EH (cell line): ENCODE measurements at places on chromosomes 2 and 18.

- DNase-seq, result no peak
Observed at GRCh38 chr2:144267239-144267638, 252.7 kb downstream of the ZEB2 start.

- DNase-seq, result no peak
Observed at GRCh38 chr2:144603334-144603733, 83.4 kb upstream of the ZEB2 start.

DNA sequence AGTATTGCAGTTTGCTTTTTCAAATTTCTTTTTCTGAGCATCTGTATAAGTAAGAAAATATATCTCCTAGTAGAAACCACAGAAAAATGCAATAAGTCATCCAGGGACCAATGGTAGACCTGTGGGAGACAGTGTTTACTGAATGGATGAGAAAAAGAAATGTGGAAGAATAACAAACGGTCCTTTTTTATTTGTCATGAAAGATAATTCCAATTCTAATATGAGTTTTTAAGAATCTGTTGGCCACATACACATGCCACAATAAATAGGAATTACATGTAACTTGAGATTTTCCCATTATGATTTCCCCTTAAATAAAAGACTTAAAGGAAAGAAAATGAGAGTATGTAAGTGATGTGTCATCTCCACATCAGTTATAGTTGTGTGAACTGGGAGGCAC lies 107.7 kb upstream of the RAB27B start:
- no peak for DNase-seq

DNA sequence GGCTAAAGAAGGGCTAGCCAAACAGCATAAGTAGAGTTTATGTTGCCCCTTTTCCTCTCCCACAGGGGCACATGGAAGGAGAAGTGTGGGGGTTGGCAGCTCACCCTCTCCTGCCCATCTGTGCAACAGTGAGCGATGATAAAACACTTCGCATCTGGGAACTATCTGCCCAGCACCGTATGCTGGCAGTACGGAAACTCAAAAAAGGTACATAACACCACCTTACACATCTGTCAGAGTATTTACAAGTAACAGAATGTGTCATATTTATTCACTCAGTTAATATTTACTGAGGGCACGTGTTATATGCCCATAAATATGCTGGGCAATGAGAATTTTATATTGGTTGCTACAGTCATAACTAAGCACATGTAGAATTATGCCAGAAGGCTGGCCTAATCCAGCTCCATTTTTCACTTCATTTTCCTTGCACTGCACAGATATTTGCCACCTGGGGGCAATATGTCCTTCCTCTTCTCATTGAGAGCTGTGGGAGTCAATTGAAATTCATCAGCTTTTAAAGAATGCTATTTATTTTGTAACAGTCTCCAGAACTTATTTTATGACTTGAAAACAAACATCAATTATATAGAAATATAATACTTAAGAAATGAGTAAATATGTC lies 150.6 kb downstream of the RTN4 start:
- DNase-seq, result peak; percentile 77

GRCh38 chr18:10397004-10397403 lies 57.4 kb upstream of the APCDD1 start:
- DNase-seq, result no peak

- DNase-seq, result peak; percentile 83
Observed at GRCh38 chr18:76450452-76451395, 44.3 kb downstream of the ZNF516 start.

DNA sequence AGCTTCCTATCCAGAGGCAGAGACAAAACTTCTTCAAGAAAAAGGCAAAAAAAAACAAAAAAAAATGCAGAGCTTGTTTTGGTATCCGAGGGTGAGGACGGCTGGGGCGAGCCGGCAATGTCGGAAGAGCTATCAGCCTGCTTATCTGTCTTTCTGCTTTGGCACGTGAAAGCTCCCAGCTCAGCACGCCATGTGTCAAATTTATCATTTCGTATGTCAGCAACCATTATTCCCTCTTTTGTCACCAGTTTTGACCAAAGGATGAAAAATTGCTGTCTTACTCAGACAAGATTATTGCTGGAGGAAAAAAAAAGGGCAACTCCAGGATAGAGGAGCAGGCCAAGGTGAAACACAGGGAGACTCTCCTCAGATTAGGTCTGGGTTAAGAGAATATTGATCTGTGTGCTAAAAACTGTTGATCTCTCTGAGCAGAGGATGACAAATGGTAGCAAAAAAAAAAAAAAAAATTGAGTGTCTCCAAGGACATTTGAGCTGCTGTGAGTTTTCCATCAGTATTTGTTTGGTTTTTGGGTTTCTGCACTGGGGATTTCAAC lies 532.0 kb upstream of the POU3F3 start:
- no peak for DNase-seq

GRCh38 chr2:95005726-95006125 lies 19.8 kb upstream of the MAL start:
- DNase-seq, result no peak

GRCh38 chr2:169042856-169043255 lies 11.7 kb upstream of the ABCB11 start:
- DNase-seq, result no peak

GRCh38 chr18:10055125-10055750 lies 141.4 kb downstream of the VAPA start:
- no peak for DNase-seq

- DNase-seq, result no peak
Observed at GRCh38 chr2:19552270-19552669, 193.8 kb upstream of the OSR1 start.

GRCh38 chr2:12008425-12009061 lies 262.1 kb downstream of the LPIN1 start:
- DNase-seq, result peak; percentile 64

GRCh38 chr2:58081000-58081399 lies 34.4 kb downstream of the VRK2 start:
- DNase-seq, result peak; percentile 4

- DNase-seq, result no peak
Observed at GRCh38 chr2:121791290-121791689, 35.8 kb downstream of the TSN start.

DNA sequence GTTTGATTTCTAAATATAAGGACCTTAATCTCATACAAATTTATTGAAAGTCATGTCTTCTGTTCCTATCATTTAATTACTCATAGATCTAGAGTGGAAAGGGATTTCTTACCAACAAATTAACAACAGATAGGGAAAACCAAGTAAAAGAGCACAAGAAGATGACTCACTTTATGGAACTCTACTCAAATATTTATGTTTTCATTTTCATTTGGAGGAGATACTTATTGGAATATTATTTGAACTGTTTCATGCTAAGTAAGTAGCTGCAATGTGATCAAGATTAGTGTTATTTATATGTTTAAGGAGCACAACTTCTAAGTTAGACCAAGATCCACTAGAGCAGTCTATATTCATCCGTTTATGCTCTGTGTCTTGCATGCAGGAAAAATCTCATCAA lies 1.3 kb downstream of the NT5C1B start:
- DNase-seq, result peak; percentile 24

GRCh38 chr2:58875436-58875835 lies 634.3 kb upstream of the FANCL start:
- no peak for DNase-seq

GRCh38 chr18:7272311-7273049 lies 41.6 kb downstream of the LRRC30 start:
- DNase-seq, result peak; percentile 61

DNA sequence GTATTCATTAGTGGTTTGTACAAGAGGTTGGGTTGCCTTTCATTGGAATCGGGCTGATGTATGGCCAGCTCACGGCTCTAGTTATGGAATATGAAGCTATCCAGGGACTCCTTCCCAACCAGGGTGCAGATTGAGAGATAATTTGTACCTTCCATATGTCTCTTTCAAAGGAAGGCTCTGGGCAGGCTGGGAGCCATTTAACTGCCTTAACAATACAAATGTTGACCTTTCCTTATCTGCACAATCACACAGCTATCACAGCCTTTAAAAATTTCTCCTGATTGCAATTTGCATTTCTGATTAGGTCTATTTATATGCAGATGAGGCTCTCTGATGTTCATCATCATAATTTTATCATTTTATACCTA lies 58.7 kb downstream of the MYO3B start:
- no peak for DNase-seq

DNA sequence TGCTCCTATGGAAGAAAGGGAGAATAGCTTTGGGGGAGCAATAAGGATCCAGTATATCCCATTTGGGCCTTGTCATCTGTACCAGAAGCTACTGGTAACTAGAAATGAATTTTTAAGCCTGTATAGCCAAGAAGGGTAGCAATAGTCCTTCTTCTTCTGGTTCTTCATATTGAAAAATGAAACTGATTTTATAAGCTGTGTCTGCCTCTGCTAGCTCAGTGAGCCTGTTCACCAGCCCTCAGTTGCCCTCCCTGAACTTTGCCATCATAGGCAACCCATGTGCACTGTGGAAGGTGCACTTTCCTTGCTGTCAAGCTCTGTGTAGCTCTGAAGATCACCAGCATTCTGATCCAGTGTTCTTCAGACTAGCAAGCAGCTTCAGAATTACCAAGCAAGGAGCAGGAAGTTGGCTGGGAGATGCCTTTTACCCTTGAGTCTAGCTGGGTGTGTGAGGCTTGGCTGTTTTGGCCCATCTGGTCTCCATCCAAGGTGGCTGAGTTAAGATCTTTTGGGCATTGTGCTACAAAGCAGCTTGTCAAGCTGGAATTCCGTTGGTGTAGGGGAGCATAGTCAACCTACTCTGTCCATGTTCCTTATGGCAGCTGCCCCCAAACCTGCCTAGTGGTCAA lies 55.8 kb upstream of the MGAT5 start:
- DNase-seq, result peak; percentile 13

GRCh38 chr18:136433-136832 lies 21.9 kb upstream of the USP14 start:
- no peak for DNase-seq

- DNase-seq, result peak; percentile 59
Observed at GRCh38 chr2:230068651-230069055, at the start of gene SLC16A14. SLC16A14 (minus strand) TSS chr2:230068924; CDS start chr2:230059352, 9,572 bp downstream.

- DNase-seq, result peak; percentile 42
Observed at GRCh38 chr18:62044490-62045000, 142.3 kb downstream of the PIGN start.

GRCh38 chr2:27977731-27978312 lies 87.3 kb downstream of the BABAM2 start:
- peak; percentile 97 for DNase-seq

DNA sequence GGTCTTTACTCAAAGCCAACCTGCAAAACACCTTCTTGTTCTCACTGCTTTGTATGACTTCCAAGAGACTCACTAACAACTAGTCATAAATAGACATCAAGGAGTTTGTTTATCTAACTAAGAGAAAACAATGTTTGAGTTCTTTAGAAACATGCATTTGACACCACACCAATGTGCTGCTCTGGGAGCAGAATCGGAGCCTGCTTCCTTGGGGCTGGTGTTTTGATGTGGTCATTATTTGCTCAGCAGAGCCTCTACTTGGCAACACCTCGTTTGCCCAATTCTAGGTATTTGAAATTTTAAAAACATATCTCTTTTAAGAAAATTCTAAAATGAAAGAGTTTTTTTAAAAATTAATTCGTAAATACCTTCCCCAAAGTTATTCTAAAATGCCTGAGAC lies 167.5 kb downstream of the BCL2 start:
- DNase-seq, result no peak

DNA sequence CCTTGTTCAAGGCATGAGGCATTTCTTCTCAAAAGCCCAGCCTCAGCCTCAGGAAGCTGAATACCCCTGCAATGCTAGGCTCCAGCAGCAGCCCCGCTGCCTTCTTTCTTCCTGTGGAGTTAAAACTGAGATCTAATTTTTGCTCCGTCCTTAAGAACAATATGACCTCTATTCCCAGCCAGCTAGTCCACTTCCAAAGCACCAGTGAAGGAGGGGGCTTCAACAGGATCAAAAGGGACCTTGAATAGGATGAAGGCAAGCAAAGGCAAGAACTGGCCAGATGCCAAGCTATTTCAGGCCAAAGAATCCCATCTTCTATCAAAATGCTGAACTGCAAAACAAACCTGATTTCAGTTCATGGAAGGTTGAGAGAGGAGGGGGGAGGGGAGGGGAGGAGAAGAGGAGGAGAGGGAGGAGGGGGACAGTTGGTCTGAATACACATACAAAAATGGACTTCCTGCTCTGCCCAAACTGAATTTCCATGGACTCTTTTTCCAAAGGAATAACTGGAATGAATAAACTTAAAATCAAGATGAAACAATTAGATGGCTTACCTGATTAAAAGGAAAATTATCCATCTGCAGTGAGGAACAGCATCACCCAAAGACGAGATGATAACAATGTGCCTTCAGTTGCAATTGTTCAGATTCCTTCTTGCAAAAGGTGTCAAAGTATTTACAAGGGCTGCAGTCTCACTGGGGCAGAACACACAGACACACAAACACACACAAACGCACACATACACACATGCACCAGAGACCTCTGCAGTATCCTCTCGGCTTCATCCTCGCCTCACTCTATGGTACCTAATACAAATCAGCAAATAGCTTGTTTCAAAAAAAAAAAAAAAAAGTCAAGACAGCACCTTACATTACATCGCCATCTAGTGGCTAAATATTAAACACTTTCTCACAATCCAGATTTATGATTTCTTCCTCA lies at the start of gene SCN1A:
Gene SCN1A, minus strand, starts transcription at position 804 of the 939 bp plus-strand sequence. CDS start 54,399 bp downstream, outside the sequence.
- DNase-seq, result peak; percentile 47

GRCh38 chr2:235516257-235516656 lies 22.4 kb downstream of the AGAP1 start:
- no peak for DNase-seq

DNA sequence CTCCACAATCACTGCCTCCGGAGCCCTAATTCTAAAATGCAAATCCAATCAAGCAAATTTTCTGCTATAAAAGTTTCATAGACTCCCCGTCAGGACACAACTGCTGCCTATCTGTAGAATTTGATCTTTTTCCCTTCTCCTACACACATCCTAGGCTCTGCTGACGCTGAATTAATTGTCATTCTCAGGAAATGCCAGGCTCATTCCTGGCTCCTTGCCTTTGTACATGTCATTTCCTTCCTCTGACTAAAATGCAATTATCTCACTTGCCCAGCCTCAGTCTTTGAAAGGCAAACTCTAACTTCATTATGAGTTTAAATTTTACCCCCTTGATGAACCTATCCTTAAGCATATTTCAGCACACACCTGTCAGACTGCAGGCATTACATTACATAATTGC lies 844.9 kb upstream of the CRIM1 start:
- no peak for DNase-seq

DNA sequence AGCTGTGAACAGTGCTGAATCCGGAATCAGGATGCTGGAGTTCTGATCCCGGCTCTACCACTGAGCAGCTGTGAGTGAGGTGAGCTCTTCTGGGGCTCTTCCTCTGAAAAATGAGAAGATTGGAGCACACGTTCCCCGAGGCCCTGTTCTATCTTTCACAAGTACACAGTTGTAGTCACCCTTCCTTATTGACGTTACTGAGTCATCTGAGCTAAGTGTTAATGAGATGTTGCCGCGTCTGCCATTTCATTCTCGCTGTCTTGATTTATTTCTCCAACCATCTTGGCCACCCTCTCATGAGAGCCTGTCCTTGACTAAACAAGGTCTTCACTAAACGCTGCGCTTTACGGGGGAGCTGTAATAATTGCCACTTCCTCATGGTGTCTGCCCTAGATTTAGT lies 31.9 kb upstream of the EFR3B start:
- DNase-seq, result peak; percentile 6

- no peak for DNase-seq
Observed at GRCh38 chr18:43013486-43013885, 102.0 kb downstream of the RIT2 start.

- peak; percentile 77 for DNase-seq
Observed at GRCh38 chr2:144461308-144461766, 58.6 kb downstream of the ZEB2 start.

GRCh38 chr2:12442476-12442847 lies 274.3 kb upstream of the TRIB2 start:
- peak; percentile 74 for DNase-seq
